ENCODE measurements at places on chromosomes 4 and X. TPM values are rescaled to one million over a fixed set of nuclear protein-coding genes. Genes with fewer than 3 reads are reported as not detected.
A peak's percentile ranks its signal among the peaks of the same experiment; 100 is the strongest.

DNA sequence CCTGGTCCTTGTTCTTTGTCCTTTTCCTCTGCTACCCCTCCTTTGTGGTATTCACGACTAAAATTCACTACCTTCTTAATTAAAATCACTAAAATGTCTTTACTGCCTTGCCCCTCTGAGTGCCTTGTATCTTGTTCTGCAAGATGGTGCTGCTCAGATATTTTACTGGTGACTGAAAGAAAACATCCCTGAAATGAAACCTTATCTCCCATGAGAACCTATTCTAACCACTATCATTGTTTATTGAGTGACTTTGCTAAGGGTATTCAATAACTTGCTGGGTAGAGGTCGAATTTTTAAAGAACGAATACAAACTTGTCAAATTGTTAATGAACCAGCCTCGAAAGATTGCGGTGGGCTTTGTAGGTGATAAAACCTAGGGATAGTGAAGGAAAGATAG is 52.8 kb downstream of the SPRY1 start:
- DNase-seq: no peak

- DNase-seq: no peak
Observed at GRCh38 chr4:184968784-184969201, 49.5 kb upstream of the HELT start.

DNA sequence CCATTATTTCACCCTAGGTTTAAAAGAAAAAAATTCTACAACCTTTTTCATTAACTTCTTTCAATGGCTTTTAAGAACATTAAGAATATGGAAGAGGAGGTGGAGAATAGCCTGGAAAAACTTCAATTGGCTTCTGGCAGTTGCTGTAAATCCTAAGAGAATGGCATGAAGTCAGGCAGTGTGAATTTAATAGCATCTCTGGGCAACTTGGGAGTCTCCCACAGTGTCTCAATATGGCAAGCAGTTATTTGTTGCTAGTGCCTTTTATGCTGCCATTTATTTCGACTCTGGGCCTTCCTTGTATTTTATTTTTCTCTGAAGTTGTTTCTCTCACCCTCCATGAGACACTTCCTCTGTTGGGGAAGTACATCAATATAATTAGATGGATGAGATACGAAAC is 322.1 kb downstream of the CBLL2 start:
- DNase-seq: no peak

GRCh38 chrX:110588853-110589252 is 206.8 kb downstream of the CHRDL1 start:
- DNase-seq: no peak

DNA sequence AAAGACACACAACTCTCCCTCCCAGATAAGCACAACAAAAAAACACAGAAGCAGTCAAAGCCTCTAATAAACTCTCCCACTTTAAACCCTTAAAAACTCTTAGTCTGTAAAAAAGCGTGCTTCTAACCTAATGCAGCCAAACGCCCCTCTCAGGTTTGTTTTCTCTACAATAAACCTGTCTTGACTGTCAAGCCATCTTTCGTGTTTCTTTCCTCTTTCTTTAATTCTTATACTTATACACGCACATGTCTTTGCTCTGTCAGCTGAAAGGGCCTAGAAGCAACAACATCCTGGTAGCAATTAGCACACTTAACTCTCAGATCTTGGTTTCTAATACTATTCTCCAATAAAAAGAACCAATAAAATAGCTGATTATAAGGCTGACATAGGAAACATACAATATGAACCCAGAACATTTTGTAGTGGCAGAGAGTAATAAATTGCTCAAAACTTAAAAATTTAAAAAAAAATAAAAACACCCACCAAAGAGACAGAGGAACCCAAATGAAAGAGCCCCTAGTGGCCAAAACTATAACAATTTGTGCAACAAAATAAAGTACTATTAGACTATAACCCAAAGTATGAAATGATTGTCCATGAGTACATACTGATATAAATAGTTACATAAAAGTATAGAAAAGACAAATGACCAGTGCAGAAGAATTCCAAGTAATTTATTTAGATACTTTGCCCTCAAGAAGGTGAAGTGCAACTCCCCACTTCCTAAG is 440.4 kb upstream of the ADGRL3 start:
- no peak for DNase-seq

DNA sequence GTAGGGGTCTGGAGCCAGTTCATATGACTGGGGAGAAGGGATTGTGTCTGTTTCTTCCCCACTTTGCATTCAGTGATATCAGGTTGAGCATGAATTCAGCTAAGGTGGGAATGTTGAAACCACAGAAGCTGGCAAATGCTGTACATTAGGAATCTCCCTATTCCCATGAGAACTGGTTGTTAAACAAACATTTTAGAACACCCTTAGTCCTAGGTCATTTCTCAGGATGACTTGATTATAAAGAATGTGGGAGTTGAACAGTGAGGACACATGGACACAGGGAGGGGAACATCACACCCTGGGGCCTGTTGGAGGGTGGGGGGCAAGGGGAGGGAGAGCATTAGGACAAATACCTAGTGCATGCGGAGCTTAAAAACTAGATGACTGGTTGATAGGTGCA is 62.6 kb upstream of the LIMCH1 start:
- DNase-seq: peak; percentile 80

- DNase-seq: no peak
Observed at GRCh38 chr4:153530284-153530999, 64.3 kb downstream of the TMEM131L start.

GRCh38 chr4:17077105-17077504 is 178.7 kb upstream of the LDB2 start:
- no peak for DNase-seq

GRCh38 chrX:32480019-32480418 is 731.3 kb downstream of the DMD start:
- no peak for DNase-seq

- DNase-seq: no peak
Observed at GRCh38 chr4:160193787-160194186, 1090.9 kb downstream of the RAPGEF2 start.

SMC1A gene
- 79.4 TPM for polyA plus RNA-seq

HTN1 gene
- polyA plus RNA-seq: not detected

EDA gene
- polyA plus RNA-seq: 0.20 TPM

COL25A1 gene
- not detected for polyA plus RNA-seq

TEX11 gene
- not detected for polyA plus RNA-seq

GRK4 gene
- polyA plus RNA-seq: 1.3 TPM

DCAF12L2 gene
- polyA plus RNA-seq: 0.07 TPM

RIPPLY1 gene
- polyA plus RNA-seq: 0.10 TPM

STPG2 gene
- not detected for polyA plus RNA-seq
